ENCODE measurements at places on chromosomes 16 and 17. TPM values are rescaled to one million over a fixed set of nuclear protein-coding genes. Genes with fewer than 3 reads are reported as not detected.

Gene MYH2
- 0.06 TPM for total RNA-seq

GRCh38 chr17:77417575-77417974, 276.8 kb downstream of the SEC14L1 start:
- no peak for DNase-seq

- no peak for DNase-seq
These were observed 24.9 kb downstream of the ACSF3 start for GRCh38 chr16:89118361-89119165.

- no peak for DNase-seq
These were observed 21.4 kb upstream of the JPH3 start for GRCh38 chr16:87580855-87581261.

- DNase-seq: no peak
These were observed 21.7 kb downstream of the CREBBP start for GRCh38 chr16:3858801-3859200.

GRCh38 chr17:40093580-40094201, 6.7 kb downstream of the NR1D1 start:
- peak; percentile 27 for DNase-seq

DNA sequence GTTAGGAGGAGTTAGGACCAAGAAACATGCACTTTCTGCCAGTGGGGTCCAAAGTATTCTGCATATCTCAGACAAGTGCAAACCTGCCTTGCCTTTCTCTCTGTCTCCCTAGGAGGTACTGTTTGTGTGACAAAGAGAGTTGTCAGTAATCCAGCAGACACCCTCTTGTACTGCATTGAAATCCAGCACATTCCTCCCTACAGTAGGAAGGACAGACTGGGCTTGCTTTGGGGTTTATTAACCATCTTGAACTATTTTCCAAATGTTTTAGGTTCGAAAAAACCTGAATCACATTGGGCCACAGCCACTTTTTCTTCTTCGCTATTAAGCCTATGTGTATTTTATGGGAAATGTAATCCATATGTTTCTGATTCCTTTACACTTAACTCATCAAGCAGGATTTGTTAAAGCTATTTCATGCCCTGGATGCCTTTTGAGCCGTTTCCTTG, 204.2 kb upstream of the KCNJ16 start:
- no peak for DNase-seq

GRCh38 chr17:49996121-49996494, 1.1 kb upstream of the DLX3 start:
- DNase-seq: no peak

GRCh38 chr16:56309008-56309407, 116.3 kb downstream of the AMFR start:
- DNase-seq: no peak

Gene ASGR1
- total RNA-seq: 8.2 TPM

Gene VTN
- 3.0 TPM for total RNA-seq

Gene SYNGR3
- total RNA-seq: 20.1 TPM

- DNase-seq: no peak
These were observed 5.3 kb upstream of the FOXN1 start for GRCh38 chr17:28500712-28501379.

DNA sequence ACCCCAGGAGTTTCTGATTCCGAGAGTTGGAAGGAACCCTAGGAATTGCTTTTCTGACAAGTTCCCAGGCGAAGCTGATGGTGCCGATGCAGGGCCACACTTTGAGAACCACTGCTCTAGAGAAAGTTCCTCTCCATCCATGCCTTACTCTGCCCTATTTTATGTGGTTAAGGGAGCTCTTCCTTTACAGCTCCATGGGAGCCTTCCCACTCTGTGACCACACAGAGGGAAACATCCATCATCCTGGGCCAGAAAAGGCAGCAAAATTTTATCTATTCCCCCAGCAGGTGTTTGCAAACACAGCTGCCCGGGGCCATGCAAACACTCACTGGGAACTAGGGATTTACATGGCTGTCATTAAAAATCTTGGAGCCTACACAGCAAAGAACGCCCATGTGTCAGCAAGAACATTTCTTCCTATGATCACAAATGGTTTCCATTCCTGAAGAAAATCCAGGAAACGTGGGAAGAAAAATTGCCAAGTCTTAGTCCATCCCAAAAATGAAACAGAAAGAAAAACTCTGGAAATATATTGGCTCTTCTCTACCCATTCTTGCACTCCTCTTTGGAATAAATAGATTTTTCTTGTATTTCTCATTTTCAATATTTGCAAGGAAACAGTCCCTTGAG, 252.7 kb downstream of the PMP22 start:
- no peak for DNase-seq

Gene CDR2
- 20.4 TPM for total RNA-seq

DNA sequence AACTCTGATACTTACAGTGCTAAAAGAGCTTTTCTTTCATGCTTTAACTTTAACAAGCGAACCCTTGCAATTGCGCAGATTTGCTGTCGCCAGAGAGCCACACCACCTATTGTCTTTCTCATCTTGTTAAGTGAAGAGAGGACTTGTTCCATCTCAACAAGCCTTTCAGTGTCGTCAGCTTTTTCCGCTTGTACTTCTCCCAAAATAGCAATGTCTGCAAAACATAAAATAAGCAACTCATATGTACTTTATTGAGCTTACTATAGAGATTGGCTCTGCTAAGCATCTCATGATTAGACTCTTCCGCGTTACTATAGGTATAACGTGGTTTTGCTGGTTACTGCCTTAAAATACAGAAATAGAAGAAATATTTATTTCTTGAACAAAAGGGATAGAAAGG, 51.9 kb downstream of the ABCA8 start:
- DNase-seq: no peak

GRCh38 chr16:63602206-63602927, 1519.5 kb downstream of the CDH11 start:
- no peak for DNase-seq

DNA sequence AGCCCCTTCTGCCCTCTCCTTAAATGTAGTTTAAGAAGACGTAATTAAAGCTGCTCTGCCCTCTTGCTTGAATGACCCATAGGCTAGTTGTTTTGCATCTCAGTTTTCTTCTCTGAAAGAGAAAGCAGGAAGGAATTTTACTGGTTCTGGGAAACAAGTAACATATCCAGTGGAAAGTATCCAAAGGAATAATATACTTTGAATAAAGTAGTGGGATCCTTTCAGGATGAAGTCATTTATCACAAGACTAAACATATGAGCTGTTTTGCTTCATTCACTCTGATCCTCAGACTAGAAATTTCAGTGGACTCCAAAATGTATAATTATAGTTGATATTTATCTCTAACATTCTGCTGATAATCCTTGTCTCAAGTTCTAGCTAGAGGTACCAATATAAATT, 1297.6 kb upstream of the GOT2 start:
- no peak for DNase-seq

DNA sequence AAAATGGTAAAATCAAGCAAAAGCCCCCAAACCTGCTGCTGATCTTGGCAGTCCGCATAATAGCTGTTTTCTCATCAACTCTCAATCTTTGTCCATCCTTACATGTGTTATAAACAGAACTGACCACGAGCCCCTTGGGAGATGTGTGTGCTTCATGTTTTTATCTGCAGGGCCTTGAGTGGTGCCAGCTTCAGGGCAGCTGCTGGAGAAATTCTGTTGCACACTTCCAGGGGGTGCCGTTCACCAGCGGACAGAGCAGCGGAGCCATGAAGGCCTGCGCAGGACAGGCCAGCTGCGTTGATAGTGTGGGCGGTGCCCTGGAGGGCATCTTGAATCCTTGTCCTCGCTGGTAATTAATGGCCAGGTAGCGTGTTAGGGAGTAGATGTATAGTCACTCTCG, 20.1 kb downstream of the MPRIP start:
- no peak for DNase-seq

Gene ITGAD
- not detected for total RNA-seq

- DNase-seq: peak; percentile 53
These were observed at the start of gene CCL2 for GRCh38 chr17:34254651-34255380. Gene CCL2 (plus strand): TSS chr17:34255285. CDS start chr17:34255350, 65 bp downstream.

DNA sequence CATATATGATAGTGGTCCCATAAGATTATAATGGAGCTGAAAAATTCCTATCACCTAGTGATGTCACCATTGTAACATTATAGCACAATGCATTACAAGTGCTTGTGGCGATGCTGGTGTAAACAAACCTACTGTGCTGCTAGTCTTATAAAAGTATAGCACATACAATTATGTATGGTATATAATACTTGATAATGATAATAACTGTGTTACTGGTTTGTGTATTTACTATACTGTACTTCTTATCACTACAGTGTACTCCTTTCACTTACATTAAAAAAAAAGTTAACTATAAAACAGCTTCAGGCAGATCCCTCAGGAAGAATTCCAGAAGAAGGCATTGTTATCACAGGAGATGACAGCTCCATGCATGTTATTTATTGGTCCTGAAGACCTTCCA, 122.0 kb upstream of the NACA2 start:
- DNase-seq: no peak

GRCh38 chr17:49987681-49988441, 7.2 kb downstream of the DLX3 start:
- DNase-seq: no peak

DNA sequence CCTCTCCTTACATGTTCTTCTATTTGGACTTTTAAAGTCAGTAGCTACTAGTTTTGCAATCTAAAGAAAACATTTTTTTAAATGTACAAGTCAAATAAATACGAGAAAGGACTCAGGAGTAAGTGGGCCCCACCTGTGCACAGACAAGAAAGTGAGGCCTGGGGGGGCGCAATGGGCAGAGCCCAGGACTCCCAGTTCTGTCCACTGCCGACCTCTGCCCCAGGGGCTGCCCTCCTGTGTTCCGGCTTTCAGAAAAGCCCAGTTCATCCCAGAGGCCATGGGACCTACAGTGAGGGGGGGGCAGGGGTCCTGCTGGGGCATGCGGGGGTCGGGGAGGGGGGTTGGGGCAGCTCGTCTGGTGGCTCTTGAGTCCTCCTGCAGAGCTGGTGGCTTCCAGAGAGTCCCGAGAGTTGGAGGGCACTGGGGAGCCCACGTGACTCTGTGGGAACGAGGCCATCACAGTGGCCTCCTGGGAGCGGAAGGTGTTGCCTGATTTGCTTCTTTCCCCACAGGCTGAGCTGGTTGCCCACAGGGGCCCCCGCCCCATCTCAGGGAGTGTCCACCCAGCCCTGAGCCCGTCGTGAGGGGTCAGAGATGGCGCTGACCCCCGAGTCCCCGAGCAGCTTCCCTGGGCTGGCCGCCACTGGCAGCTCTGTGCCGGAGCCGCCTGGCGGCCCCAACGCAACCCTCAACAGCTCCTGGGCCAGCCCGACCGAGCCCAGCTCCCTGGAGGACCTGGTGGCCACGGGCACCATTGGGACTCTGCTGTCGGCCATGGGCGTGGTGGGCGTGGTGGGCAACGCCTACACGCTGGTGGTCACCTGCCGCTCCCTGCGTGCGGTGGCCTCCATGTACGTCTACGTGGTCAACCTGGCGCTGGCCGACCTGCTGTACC, 2.4 kb downstream of the UTS2R start:
- DNase-seq: no peak

Gene KRT33A
- not detected for total RNA-seq

Gene TEKT1
- total RNA-seq: 18.6 TPM

Gene TP53TG3B
- not detected for total RNA-seq

Gene CDRT15L2
- not detected for total RNA-seq

GRCh38 chr17:81983011-81983638, 5.7 kb downstream of the ASPSCR1 start:
- DNase-seq: no peak

DNA sequence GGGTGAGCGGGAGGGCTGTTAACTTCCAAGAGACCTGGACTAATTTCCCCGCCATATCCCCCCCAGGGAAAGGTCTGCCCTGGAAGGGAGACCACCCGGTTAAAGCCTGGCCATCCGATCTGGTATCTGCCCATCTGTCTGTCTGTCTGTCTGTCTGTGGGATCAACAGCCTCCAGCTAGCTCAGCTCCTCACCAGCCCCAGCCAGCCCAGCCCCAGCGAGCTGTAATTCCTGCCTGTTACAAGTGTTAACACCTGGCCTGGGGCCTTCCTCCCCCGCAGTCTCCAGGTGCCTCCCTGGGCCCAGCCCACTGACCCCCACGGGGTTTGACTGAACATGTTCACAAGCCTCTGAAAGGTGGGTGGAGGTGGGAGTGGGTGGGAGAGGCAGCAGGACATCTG, 4.0 kb downstream of the WNT3 start:
- DNase-seq: no peak

Gene KRTAP4-6
- not detected for total RNA-seq

DNA sequence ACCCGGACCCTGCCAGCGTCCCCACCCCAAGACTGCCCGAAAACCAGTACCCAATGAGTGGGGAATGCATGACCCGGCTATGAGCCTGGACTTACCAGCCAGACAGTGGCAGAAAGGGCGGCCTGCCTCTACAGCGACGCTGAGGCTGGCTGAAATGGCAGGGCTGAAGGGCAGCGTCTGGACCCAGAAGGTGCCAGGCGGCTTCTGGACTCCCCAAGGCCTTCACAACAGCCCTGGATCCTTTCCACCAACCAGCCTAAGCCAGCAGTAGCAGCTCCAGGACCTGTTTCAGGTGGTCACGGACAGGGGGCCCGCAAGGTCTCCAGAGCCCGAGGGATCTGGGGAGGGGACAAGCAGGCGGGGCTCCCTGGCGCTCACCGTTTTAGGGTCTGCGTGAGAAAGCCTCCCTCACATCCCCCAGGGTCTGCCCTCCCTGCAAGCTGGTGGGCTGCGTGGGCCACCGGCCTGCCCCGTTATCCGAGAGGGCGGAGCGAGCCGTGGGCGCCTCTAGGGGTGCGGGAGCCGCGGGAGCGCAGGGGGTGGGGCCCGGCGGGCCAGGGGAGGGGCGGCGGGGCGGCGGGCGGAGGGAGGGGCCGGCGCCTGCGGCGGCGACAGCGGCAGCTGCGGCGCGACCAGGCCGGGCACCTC, at the start of gene RIPOR1:
Gene RIPOR1 (plus strand): TSS at position 608 of the 648 bp plus-strand sequence. CDS start 9,618 bp downstream, outside the sequence.
- no peak for DNase-seq

DNA sequence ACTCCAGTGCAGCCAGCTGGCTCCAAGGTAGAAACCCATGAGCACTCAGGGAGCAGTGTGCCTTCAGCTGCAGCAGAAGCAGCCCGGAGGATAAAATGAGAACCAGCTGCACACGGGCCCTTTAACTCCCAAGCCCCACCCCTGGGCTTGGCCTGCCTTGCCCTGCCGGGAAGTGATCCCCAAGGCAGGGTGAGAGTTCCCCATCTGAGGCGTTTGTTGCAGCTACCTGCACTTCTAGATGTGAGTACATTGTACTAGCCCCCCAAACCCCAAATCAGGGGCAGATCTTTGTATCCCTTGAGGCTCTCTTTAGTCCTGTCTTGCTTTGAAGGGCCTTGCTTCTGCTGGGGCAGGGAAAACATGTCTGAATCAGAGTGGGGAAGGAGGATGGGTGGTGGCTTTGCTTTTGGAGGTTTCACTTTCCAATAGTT, at the start of gene MVP:
Gene MVP (plus strand): TSS at position 192 of the 431 bp plus-strand sequence. CDS start 10,088 bp downstream, outside the sequence.
- no peak for DNase-seq

Gene TOX3
- 4.8 TPM for total RNA-seq

All from spinal cord (tissue), 10 donors.